ENCODE measurements at places on chromosomes 13 and 19. TPM values are rescaled to one million over a fixed set of nuclear protein-coding genes. Genes with fewer than 3 reads are reported as not detected.
A peak's percentile ranks its signal among the peaks of the same experiment; 100 is the strongest.

GRCh38 chr13:71454509-71454908 is 412.5 kb downstream of the DACH1 start:
- no peak for DNase-seq

DNA sequence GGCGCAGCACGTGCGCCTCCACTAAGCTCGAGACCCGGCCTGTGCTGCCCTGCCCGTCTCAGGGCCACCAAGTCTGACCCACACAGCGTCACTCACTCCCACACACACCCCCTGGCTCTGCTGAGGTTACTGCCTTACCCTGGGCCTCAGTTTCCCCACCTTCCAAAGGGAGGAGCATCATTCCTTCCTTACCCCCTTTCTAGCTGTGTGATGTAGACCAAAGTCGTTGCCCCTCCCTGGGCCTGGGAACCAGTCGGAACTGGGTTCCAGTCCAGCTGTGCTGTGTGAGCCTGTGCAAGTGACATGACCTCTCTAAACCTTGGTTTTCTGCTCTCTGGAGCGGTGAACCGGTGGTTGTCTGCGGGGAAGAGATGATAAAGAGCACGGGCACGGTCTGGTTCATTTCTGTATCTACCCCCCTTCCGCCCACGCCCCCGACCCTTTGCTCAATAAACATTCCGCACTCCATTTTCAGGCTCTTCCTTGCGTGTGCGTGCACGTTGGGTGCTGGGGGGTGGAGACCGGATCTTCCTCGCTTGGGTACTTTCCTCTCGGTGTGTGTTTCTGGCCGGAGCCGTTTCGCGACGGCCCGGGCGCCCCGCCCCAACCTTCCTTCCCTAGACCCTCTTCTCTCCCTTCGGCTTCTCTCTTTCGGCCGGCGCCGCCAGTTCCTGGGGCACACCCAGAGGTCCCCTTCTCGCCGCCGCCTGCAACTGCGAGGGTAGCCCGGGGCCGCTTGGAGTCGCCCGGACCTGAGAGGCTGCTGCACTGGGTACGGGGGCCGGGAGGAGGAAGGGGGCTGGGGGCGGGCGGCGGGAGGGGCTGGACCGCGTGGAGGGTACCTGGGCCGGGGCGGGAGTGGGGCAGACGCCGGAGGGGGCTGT is at the start of gene ZNF581:
Gene ZNF581 (plus strand): TSS at position 647 of the 884 bp plus-strand sequence. CDS start 923 bp downstream, outside the sequence.
- peak; percentile 85 for DNase-seq

DNA sequence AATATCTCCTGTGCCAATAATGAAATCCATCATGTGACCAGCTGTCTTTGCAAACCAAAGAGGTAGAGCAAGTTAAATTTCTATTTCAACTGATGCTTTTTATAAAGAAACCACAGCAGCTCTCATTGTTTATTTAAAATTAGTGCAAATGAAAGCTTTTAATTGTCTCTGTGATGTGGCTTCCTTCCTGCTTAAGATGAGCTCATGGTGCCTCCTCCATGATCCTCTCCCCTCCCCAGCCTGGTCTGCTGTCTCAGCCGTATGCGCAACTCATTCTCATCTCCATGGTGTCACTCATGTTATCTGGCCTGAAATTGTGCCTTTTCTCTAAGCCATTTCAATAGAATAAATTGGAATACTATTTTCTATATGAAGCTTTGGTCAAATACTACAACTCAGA is 270.6 kb downstream of the FGF14 start:
- DNase-seq = no peak

GRCh38 chr13:31191748-31192147 is 8.0 kb upstream of the B3GLCT start:
- no peak for DNase-seq

GRCh38 chr19:51256155-51256625 is 5.3 kb downstream of the SIGLECL1 start:
- no peak for DNase-seq

DNA sequence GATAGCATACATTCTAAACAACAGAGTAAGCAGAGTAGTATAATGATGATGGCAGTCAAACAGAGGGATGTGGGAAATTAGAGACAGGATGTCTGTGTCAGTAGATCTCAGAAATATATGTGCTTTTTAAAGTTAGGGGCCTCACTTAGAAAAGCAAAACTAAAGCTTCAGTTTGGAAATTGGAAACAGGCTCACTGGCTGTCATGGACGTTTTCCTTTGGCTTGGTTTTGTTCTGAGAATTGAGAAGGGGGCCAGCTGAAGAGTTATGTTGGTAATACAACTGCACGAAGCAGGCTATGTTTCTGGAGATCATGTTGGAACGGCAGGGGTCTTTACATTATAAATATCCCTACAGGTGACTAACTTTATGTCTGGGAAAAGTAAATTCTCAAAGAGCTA is 261.3 kb downstream of the LMO7 start:
- DNase-seq = no peak

DNA sequence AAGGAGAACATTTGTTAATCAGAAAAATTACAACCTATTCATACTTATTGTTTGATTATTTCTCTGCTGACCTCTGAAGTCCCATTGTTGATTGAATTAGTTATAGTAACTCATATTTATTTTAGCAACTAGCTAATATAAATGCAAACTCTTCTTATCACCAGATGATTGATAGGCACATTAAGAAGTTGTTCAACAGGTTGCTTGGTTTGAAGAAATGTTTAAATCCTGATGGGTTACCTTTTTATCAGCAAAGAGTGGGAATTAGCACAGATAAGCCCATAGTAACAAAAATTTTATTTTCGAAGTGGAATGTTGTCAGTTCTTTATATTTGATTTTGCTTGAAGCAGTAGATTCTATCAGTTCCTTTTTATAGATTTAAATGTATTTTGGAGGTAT is 44.4 kb downstream of the KLF5 start:
- DNase-seq = no peak

- peak; percentile 20 for DNase-seq
These were observed 10.4 kb downstream of the PSPC1 start for GRCh38 chr13:19772306-19772705.

Gene PROZ
- total RNA-seq = not detected

GRCh38 chr13:69619651-69620050 is 488.0 kb upstream of the ATXN8OS start:
- DNase-seq = no peak

DNA sequence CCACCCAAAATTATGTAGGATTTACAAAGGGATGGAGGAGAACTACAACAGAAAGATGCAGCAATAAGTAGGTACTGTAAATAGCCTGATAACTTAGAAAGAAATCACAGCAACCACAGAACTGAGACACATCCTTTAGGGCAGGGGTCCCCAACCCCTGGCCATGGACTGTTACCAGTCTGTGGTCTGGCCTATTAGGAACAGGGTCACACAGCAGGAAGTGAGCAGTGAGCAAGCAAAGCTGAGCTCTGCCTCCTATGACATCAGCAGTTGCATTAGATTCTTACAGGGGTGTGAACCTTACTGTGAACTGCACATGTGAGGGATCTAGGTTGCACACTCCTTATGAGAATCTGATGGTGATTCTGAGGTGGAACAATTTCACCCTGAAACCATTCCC is 997.6 kb downstream of the DIAPH3 start:
- DNase-seq = no peak

GRCh38 chr19:22634450-22634827 is 315 bp downstream of the ZNF492 start:
- no peak for DNase-seq

Gene ZNF223
- total RNA-seq = 2.2 TPM

- no peak for DNase-seq
These were observed 76.3 kb downstream of the MZT1 start for GRCh38 chr13:72651144-72651543.

Gene DACT3
- 23.8 TPM for total RNA-seq

Gene ZNF665
- total RNA-seq = 1.3 TPM

- DNase-seq = no peak
These were observed 62.5 kb upstream of the MEDAG start for GRCh38 chr13:30843548-30843947.

DNA sequence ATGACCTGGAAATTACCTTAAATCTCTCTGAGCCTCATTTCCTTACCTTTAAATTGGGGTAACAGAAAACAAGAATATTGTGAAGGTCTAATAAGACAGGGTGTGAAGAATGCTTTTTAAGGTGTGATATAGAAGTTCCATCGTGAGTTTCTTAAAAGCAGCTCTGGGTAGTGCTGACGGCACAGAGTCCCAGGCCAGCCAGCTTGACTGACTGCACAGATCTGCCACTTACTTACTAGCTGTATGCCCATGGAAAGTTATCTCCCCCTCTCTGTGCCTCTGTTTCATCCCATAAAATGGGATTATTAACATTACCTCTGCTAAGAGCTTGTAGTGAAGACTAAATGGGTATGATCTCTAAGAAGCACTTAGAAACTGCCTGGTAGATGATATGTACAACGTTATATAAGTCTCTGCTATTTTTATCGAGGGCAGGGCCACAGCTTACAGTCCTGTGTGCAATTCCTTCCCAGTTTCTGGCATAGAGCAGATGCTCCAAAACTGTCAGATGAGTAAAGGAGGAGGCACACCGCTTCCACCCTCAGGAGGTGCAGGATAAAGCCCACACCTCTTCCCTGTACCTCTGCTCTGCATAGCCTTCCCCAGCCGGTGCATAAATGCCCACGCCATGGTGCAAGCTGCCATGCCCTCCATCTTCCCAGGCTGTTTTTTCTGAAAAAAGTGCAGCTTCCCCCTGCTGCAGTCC is 99.6 kb downstream of the MBNL2 start:
- no peak for DNase-seq

DNA sequence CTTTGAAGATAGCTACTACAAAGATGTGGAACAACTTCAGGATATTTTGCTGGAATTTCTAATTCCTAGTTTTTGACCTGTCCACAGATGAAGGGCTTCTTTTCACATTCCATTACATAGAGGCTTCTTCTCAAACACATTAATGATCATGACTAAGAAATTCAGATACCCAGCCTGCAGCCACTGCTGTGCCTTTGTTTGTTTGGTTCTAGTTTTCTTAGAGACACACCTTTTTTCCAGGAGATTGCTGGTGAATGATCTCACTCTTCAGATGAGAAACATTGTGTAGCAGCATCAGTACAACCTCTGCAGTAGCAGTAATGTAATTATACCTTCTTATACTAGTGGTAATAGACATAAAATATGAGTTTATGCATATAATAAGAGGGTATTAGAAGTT is 5.0 kb downstream of the TDRD3 start:
- no peak for DNase-seq

Data from cardiac septum (tissue), 1 donor.